ENCODE measurements at places on chromosomes 3 and 15. TPM values are rescaled to one million over a fixed set of nuclear protein-coding genes. Genes with fewer than 3 reads are reported as not detected.

SLITRK3 gene
- not detected for total RNA-seq

LRTM1 gene
- not detected for total RNA-seq

- no peak for DNase-seq
Observed at GRCh38 chr3:123634149-123635051, 49.5 kb upstream of the HACD2 start.

COL8A1 gene
- 36.4 TPM for total RNA-seq

DNA sequence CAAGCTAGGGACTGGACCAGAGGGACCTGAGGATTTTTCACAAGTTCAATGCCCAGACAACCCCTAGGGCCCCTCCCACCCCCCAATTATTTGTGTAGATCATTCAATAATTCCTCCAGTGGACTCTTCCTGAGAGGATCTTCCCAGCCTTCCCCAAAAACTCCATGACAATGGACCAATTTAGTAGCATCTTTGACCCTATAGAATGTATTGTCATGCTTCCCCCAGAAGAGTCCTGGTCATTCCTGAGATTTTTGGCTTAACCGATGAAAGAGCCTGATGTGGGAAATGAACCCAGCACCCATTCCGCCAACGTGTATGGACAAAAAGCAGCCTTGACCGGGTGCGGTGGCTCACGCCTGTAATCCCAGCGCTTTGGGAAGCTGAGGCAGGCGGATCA, 119.2 kb upstream of the RNF7 start:
- no peak for DNase-seq

GRCh38 chr3:73314151-73314951, 252.9 kb downstream of the EBLN2 start:
- no peak for DNase-seq

- no peak for DNase-seq
Observed at GRCh38 chr15:58839485-58839884, 68.4 kb downstream of the MINDY2 start.

DNA sequence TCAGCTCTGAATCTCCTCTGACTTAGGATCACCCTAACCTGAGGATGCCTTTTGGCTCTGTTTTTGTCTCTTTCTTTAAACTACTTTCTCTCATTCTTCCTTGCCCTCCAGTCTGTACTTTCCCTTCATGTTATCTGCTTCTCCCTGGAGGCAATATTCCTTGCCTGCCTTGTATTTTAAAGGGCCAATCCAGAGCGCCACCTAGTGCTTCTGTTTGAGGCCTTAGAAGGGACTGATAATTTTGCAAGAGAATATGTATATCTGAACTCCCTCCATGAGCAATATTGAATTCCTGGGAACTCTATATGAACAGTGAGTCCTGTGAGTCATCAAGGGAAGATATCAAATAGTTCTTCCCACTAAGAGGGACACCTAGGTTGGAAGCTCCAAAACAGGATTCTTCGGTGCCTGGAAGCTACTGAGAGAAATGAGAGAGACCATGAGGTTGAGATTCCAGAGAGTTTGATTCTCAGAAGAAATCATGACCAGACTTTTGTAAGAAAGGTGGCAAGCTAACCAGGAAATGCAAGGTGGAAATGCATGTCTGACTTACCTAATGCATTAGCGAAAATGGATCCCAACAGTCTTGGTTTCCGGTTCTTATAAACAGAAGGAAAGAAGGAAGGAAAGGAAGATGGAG, 203.8 kb upstream of the CD96 start:
- DNase-seq: peak; percentile 42

- no peak for DNase-seq
Observed at GRCh38 chr3:12458901-12459300, 25.4 kb upstream of the TSEN2 start.

- no peak for DNase-seq
Observed at GRCh38 chr3:15460891-15461531, 33.6 kb downstream of the EAF1 start.

GRCh38 chr3:58559586-58559985, 17.6 kb downstream of the FAM107A start:
- no peak for DNase-seq

DNA sequence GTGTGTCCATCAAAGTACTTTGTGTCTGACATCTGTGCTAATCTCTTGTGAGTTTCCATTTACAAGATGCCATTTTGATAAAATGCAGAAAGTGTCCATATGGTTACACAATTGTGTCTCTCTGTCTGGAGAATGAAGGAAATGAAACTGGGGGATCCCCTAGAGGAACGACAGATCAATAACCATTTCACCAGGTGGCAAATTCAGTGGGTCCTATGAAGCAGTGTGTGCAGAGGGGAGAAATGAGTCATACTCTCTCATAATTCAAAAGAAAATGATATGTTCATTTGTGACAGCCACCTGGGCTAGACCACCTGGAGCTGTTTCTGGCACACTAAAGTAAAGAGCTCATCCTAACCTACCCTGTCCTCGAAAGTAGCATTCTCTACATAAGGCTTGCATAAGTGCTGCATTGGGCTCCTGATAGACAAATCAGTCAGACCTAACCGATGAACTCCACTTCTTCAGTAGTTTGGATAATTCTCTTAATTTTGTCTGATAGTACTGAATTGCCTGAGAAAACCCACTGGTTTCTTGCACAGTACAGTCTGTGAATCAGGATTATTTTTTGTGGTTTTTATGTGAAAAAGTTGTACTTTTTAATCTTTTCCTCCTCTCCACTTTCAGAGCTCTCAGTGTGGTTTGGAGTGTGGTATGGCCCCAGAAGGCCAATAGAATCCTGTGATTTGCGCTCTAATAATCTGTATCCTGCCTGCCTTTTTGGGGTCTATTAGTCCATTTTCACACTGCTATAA, 10.3 kb upstream of the CD47 start:
- no peak for DNase-seq

TMOD2 gene
- total RNA-seq: 0.71 TPM

DNA sequence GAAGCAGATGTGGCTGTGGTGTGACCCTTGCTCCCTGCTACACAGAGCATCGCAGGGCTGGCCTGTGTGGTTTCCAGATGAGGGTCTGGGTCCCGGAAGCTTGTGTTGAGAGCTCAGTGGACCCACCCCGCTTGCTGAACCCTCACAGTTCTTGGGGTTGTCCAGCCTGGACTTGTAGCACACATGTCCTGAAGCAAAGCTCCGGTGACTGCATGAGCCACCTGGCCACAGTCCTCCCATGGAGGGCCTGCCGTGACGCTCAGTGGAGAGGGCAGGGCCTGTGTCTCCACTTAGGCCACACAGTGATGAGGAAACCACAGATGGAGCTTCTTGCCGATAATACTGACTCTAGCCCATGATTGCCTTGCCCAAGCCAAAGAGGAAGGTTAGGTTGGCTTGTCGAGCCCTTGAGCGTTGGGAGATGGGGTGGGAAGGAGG, 62.6 kb downstream of the RGMA start:
- no peak for DNase-seq

- no peak for DNase-seq
Observed at GRCh38 chr15:89766357-89767311, 9.5 kb upstream of the MESP2 start.

DNA sequence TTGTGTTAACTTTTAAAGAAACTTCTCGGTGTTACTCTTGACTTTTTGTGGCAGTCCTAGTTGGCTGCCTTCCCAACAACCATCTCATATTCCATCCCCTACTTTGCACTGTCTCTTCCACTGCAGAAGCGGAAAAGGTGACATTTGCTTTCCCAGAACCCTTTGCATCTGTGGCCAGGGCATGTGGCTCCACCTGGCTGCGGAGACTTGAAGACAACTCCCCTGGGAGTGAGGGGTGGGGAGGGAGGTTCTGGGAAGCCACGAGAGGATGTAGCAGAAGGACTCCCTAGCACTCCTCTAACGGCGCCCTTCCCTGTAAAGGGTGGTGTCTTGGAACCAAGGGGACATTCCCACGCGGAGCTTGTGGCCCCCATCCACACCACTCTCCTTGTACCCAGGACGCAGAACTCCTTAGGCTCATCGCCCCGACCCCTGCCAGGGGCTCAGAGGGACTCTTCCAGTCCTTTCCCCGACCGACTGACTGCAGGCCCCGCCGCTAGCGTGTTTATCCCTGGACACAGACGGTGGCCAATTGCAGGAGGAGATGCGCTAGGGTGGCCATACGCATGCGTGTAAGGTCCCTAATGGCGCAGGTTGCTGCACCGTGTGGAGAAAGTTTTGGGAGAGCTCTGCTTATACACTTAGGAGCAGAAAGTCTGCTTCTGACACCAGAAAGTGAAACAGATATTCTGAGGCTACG, 33.2 kb upstream of the SECISBP2L start:
- DNase-seq: no peak

- no peak for DNase-seq
Observed at GRCh38 chr3:130662501-130662996, 84.1 kb downstream of the PIK3R4 start.

HTR3E gene
- total RNA-seq: not detected

- DNase-seq: no peak
Observed at GRCh38 chr3:12273045-12273695, 15.7 kb upstream of the PPARG start.

LMCD1 gene
- total RNA-seq: 28.6 TPM

GRCh38 chr3:6965881-6966280, 105.0 kb downstream of the GRM7 start:
- no peak for DNase-seq

- no peak for DNase-seq
Observed at GRCh38 chr3:37668431-37668817, 193.3 kb upstream of the CTDSPL start.

- peak; percentile 52 for DNase-seq
Observed at GRCh38 chr3:75737831-75738493, 47.4 kb downstream of the ZNF717 start.

COL7A1 gene
- 84.9 TPM for total RNA-seq

DNA sequence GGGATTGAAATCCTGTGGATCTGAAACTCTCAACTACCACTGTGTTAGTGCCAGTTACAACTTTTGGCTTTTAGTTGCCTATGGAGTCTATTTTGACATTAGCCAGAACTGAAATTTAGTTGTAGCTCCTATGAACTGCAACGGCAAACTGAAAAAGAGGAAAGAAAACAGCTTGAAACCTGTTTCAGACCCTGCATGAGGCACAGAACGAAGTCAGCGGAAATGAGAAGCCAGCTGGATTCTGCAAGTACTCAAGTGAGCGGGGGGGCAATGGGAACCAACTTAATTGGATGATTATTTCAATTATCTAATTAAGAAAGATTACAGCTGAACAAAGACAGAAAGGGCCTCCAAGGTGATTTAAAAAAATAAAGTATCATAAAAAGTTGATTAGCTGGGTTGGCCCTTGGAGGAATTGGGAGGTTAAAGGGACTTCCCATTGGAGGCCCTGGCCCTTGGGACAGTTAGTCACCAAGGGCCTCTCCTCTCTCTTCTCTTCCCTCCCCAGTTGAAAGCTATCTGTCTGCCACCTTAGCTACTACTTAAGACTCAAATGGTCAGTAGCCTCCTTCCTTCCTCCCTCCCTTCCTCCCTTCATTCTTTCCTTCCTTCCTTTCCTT, 352.1 kb downstream of the SHQ1 start:
- no peak for DNase-seq

KNG1 gene
- total RNA-seq: not detected

MRAS gene
- total RNA-seq: 16.3 TPM

- no peak for DNase-seq
Observed at GRCh38 chr15:85899927-85900326, 105.2 kb upstream of the KLHL25 start.

DNA sequence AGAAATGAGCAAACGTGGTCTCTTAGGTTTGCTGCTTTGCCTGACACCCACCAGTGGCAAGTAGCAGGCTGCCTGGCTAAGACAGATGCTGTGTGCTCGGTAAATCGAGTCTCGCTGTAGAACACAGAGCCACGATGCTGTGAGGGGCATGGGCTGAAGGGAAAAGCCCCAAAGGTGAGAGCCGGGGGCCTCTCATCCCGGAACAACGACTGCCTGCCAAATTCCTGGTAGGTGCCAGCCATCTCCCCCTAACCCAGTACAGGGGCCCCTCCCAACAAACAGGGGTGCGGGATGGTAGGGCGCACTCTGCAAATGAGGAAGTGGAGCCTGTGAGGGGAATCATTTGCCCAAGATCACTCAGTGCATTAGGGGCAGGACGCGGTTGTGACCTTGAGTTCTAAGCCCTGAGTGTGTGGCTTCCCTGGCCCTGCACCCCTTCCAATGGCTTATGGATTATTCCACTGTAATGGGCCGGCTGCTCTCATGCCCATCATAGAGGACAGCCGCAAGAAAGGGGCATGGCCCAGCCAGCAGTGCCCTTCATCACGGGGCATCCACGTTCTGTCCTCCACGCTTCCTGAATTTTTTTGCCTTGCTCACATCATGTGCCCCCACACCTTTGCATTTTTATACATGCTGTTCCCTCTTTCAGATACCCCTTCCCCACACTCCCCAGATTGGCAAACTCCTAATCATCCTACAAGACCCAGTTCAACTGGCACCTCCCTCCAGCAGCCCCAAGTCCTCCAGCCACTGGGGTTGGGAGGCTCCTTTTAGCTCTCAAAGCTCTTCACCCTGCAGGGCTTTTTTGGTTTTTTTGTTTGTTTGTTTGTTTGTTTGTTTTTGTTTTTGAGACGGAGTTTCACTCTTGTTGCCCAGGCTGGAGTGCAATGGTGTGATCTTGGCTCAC, 125.4 kb downstream of the NUP210 start:
- DNase-seq: no peak

DNA sequence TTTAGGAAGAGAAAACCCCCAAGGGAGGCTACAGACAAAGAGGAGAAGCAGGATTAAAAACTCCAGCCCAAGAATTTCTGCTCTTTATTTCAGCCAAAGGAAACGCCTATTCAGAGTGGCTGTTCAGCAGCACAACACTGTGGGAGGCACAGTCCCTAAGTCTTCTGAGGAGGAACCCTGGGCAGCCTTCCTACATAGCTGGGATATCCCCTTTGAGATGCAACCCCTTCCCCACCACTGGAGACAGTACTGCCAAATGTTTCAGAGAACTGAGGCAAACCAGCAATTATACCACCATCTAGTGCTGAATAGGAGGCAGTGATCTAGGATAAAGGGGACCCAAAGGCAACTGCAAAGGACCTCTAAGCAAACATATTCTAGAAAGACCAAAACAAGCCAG, 168.1 kb downstream of the VPS13C start:
- no peak for DNase-seq

CTXN2 gene
- total RNA-seq: not detected

- DNase-seq: no peak
Observed at GRCh38 chr3:113092746-113093145, 102.0 kb downstream of the GTPBP8 start.

GRCh38 chr3:171234298-171235010, 207.9 kb upstream of the SLC2A2 start:
- no peak for DNase-seq

TOP2B gene
- total RNA-seq: 40.0 TPM

GRCh38 chr15:34941185-34941698, 28.3 kb downstream of the AQR start:
- DNase-seq: no peak

NSMCE3 gene
- total RNA-seq: 9.4 TPM

DNA sequence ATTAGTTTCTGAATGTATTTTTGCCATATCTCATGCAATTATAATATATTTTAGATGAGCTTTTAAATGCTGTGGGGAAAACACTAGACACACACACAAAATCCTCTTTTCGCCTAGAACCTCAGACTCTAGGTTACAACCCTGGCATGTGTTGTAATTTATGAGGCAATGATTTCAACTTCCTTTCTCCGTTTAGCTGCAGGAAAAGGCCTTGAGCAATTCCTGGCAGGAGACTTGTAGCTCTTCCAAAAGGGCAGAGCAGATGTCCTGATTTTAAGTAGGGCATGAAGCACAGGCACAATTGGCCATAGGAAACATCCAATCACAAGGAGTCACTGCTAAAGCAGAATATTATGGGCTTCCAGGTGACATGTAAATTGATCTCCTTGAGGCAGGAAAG, 82.0 kb downstream of the GPR156 start:
- no peak for DNase-seq

- DNase-seq: no peak
Observed at GRCh38 chr3:30341851-30342250, 264.6 kb upstream of the TGFBR2 start.

MCTP2 gene
- total RNA-seq: 13.0 TPM

- no peak for DNase-seq
Observed at GRCh38 chr3:45026957-45027356, 854 bp downstream of the CLEC3B start.

TM4SF18 gene
- 5.9 TPM for total RNA-seq
